ENCODE measurements at places on chromosomes 4 and X. TPM values are rescaled to one million over a fixed set of nuclear protein-coding genes. Genes with fewer than 3 reads are reported as not detected.

Gene ZFYVE28
- total RNA-seq = 19.7 TPM

Gene LANCL3
- 0.02 TPM for total RNA-seq

Gene PDZD4
- total RNA-seq = 5.7 TPM

DNA sequence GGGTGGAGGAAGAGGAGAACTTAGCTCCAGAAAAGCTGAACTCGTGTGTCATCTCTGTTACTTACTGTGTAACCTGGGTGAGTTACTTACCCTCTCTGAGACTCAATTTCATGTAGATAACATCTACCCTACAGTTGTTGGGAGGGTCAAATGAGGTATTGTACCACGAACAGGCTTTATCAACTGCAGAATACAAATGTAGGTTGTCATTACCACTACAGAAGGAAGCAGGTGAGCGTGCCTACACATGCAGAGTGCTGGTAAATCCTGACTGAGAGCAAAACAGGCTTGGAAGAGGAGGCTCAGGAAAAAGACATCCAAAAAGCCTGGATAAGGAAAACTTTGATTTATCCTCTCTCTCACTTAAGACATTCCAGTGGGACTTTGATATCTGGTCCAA lies 7.2 kb downstream of the PIGA start:
- no peaks in the 10 kb centered on the region for H3K27me3 ChIP-seq
- H3K27ac ChIP-seq = no peak overlapping the region
- no peak overlapping the region for H3K4me3 ChIP-seq
- DNase-seq = no peak
- peaks cover 14% of the 10 kb centered on the region for H3K36me3 ChIP-seq

DNA sequence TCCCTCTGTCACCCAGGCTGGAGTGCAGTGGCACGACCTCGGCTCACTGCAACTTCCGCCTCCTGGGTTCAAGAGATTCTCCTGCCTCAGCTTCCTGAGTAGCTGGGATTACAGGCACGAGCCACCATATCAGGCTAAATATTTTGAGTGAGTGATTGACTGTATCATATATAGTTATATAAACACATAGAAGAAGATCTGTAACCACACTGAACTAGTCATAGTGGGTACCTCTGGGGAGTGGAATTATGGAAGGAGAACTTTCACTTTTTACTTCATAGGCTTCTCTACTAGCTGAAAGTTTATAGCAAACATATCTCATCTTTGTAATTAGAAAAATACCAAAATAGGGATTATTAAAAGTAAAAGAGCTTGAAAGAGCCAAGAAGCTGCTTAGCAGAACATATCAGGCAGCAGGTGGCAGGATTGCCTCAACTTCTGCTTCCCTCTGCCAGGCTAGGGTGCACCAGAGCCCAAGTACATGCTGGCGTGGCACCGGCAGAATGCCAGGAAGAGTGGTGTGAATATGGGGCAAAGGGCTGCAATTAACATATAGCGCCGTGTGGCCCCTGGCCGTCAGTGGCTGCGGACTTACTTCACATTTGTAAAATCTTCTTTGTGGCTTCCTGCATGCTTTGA lies 39.5 kb upstream of the CD40LG start:
- DNase-seq = peak; percentile 72
- peak overlapping the region; percentile 41 for H3K4me3 ChIP-seq
- H3K27me3 ChIP-seq = no peaks in the 10 kb centered on the region

GRCh38 chr4:140302151-140302859 lies 71.1 kb upstream of the SCOC start:
- DNase-seq = no peak
- H3K4me1 ChIP-seq = no peaks in the 10 kb centered on the region
- H3K4me3 ChIP-seq = no peak overlapping the region
- H3K27ac ChIP-seq = no peak overlapping the region
- H3K27me3 ChIP-seq = peaks cover 10% of the 10 kb centered on the region

DNA sequence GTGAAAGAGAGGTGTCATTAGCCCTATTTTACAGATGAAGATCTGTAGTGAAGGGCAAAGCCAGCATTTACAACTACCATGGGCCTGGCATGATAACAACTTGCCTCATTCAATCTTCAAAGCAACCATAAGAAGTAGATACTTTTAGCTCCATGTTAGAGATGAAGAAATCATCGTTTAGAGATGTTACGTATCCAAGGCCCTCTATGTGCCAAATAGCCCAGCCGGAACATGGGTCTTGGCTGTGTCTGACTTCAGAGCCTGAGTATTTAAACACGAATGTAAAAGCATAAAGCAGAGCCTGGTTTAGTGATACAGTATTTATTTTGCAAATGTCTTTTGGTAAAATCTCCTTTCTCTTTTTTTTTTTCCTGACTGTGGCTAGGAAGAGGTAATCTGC lies 197.1 kb downstream of the RASL11B start:
- no peak for DNase-seq
- H3K27ac ChIP-seq = no peak overlapping the region
- H3K4me1 ChIP-seq = no peaks in the 10 kb centered on the region
- peaks cover 6% of the 10 kb centered on the region for H3K36me3 ChIP-seq
- H3K27me3 ChIP-seq = no peaks in the 10 kb centered on the region

GRCh38 chr4:182810103-182810615 lies 107.0 kb downstream of the DCTD start:
- no peaks in the 10 kb centered on the region for H3K36me3 ChIP-seq
- no peak overlapping the region for H3K27ac ChIP-seq
- peaks cover 4% of the 10 kb centered on the region for H3K27me3 ChIP-seq
- no peak for DNase-seq
- peaks cover 5% of the 10 kb centered on the region for H3K4me1 ChIP-seq
- no peak overlapping the region for H3K4me3 ChIP-seq

DNA sequence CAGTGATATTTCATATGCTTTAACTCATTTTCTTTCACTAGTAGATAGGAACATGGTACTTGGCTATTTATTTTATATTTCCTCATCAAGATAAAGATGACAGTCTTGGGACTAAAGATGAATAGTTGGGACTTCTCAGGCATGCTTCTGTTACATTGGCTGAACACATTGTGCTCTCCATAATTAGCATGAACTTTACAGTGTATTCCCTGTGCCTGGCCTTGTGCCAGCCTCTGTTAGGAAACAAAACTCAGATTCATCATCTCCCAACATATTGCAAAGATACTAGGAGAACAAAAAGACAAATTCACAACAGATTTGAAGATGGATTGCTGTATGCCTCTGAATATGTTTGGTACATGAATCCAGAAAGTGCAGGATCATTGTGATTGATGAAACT lies 26.4 kb downstream of the GRIA2 start:
- H3K4me3 ChIP-seq = no peak overlapping the region
- no peak overlapping the region for H3K27ac ChIP-seq
- no peaks in the 10 kb centered on the region for H3K27me3 ChIP-seq
- DNase-seq = no peak

- no peak overlapping the region for H3K27ac ChIP-seq
- no peaks in the 10 kb centered on the region for H3K27me3 ChIP-seq
- no peak for DNase-seq
- no peaks in the 10 kb centered on the region for H3K36me3 ChIP-seq
Measured at GRCh38 chr4:156252358-156252921, 298.8 kb upstream of the CTSO start.

DNA sequence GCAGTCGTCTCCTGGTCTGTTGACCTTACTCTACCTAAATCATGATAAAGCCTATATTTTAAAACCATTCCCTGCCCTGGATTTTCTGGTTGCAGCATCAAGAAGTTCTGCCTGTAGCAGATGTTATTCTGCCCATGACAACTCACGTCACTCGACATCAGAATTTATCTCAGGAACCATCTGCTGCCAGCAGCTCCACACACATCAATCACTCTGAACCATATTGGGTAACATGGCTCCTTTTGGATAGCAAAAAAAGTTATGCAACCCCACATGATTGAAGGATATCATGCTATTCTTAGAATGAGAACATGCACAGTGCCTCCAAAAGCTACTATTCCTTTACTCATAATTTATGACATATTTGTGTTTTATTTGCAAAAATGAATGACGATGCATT lies 341.4 kb downstream of the DHRSX start:
- H3K4me1 ChIP-seq = no peaks in the 10 kb centered on the region
- peaks cover 3% of the 10 kb centered on the region for H3K36me3 ChIP-seq
- no peak for DNase-seq
- no peak overlapping the region for H3K27ac ChIP-seq

GRCh38 chr4:52957220-52957686 lies 95.1 kb downstream of the RASL11B start:
- no peak overlapping the region for H3K27ac ChIP-seq
- DNase-seq = no peak
- no peaks in the 10 kb centered on the region for H3K4me1 ChIP-seq
- no peaks in the 10 kb centered on the region for H3K27me3 ChIP-seq
- no peaks in the 10 kb centered on the region for H3K36me3 ChIP-seq

All from activated CD4-positive, alpha-beta memory T cell treated with anti-CD3 and anti-CD28 coated beads for 36 hours (primary cell).